Fibroblast of gingiva (primary cell): ENCODE measurements at places on chromosomes 3 and 15.

- DNase-seq = no peak
These were observed 1.0 kb upstream of the HTR3D start for GRCh38 chr3:184030536-184030935.

GRCh38 chr3:157816896-157817295, 289.3 kb downstream of the SHOX2 start:
- no peak for DNase-seq

DNA sequence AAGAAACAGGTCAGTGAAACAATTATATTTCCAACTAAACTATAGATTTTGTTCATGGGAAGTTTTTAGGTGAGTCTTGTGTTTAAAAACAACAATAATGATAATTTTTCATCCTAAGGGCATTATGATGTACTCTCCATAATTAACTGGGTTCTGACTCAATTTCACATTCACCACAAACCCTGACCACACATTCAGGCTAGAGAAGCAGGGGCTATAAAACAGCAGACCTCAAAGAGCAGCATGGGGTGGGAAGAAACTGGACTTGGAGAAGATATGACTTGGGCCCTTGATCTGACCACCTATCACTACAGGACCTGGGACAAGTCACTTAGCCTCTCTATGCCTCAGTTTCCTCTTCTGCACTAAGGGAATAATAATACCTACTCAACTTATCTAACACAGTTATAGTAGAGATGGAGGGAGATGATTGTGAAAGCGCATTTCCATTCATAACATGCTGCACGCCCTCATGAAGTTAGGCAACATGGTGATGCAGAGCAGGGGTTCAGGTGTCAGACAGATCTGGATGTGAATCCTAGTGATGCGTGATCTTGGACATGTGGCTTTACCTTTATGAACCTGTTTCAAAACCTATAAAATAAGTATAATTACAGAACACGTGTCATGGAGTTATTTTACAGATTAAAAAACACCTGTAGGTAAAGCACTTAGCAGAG, 63.0 kb upstream of the ACP3 start:
- DNase-seq = no peak

GRCh38 chr3:169158379-169158778, 505.1 kb downstream of the MECOM start:
- DNase-seq = no peak

DNA sequence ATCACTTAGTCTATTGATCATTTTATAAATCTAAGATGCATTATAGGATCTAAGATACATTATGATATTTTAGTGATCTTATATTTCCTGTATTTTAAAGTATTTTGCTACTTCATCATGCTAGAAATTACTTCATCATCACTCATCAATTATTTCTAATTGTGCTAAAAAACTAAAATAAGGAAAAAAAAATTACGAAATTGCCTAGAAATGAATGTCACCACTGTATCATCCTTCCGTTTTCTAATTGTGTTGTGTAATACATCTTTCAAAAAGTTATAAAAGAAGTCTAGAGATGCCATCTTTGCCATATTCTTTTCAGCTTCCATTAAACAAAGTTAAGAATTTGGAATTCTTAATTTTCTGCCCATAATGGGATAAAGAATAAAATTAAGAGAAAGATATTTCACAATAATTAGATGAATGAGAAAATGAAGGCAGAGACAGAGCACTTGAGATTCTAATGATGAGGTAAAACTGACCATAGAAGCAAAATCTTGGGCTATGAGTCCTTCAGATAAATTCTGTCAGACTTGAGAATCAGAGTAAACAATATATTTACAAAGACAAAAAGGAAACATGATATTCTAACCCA, 48.8 kb downstream of the ALDH1A2 start:
- no peak for DNase-seq

- peak; percentile 31 for DNase-seq
These were observed 14.5 kb downstream of the LRRC2 start for GRCh38 chr3:46551615-46552014.

DNA sequence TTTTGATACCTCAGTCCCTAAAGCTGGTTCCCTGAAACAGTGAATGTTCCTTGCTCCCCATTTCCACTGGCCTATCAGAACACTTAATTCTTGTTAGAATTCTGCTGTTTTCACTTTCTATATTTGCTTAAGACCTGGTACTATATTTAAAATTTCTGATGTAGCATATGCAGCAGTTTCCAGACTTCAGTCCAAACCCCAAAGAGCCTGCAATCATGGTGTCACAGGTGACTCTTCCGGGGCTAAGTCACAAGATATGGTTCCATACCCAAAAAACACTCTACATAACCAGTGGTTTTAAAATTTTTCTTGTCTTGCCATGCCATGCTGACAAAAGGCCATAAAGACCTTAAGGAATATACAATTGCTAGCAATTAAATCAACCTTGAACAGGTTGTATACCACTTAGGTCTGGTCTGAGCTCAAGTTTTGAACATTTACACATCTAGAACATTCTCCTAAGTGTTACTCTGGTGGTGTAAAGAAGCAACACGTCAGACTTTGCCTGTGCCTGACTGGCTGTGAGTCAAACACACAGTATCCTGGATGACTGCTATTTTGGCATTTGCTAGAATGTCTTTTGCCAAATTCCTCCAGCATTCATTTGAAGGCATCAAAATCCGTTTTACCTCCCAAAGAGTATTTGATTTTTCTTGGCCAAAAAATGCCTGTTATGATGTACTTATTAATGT, 160.0 kb downstream of the FRMD5 start:
- DNase-seq = peak; percentile 54

DNA sequence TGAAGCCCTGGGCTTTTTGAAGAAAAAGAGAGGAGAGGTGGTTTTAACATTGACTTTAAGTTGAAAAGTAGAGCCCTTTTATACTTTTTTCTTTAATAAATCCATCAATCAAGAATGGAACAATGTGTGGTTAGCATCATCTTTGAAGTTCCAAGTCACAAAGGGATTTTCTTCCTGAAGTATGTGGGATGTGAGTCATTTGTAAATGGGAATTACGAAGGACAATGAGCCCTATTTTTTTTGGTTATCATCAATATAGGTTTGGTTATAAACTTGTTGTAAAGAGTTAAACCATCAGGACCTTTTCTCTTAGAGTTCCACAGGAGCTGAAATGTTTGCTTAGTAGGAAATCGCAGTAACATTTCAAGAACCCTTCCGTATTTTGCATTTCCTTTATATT, 38.3 kb downstream of the PIK3CA start:
- no peak for DNase-seq

DNA sequence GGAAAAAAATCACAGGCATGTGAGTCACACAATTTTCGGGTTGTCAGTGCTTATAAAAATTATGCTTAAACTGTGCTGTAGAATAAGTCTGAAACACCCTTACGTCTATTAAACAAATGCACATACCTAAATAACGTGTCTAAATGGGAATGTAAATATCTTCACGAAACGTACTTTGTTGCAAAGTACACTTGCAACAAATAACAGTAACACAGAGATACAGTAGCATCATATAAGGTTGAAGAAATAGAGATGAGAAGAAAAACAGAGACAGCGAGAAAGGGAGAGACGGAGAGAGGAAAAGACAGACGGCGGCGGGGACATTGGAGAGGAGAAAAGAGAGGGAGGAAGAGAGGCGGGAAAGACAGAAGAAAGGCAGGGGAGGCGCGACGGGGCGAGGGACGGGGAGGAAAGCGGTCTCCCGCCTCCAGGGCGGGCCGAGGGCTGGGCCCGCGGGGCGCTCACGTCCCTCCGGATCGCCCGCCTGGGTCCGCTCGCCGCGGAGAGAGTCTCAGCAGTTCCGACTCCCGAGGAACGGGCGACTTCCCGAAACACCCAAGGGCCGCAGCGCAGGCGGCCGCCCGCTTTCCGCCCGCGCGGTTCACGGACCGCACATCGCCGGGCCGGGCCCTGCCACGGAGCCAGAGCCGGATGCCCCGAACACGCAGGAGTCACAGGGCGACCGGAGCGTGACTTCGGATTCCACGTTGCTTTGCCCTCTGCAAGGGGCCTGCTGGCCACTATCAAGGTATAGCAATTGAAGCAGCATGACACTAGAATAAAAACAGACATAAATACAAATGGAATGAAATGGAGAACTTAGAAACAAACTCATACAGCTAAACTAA, 153.4 kb downstream of the LMLN start:
- DNase-seq = no peak

DNA sequence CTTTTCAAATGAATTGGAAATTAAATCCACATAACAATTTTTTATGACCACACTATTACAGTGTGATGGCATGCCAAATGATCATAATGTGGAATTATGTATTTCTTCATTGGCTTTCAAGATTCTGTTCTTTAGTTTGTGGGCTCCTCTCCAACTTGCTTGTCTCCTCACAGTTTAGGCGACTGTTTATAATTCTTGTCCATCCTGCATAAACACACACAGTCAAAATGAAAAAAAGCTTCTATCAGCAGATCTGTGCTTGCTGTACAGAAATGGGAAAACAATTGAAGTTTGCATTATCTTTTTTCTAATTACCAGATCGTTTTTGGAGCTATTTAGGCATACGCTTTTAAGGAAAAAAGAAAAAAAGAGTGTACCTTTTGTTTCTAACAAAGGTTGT, 37.0 kb downstream of the OPA1 start:
- no peak for DNase-seq

DNA sequence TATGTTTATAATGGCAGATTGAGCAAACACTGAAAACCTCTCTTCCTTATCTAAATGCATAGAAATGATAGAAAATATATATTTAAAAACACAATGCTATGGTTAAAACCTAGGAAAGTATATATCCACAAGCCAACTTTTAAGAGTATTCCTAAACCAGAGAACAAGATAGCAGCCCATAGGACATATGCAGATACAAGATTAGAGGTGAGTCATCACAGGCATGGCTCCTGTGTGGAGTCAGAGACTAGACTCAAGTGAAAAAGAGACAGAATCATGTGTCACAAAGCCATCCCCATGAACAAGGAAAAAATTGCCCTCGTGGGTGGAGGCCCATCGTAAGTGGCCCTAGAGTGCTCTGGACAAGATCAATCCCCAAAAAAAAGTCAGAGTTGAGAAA, 199.4 kb upstream of the PPP2R3A start:
- DNase-seq = no peak

GRCh38 chr3:56879436-56880215, 77.9 kb upstream of the ARHGEF3 start:
- DNase-seq = peak; percentile 3
